M059J (cell line): ENCODE measurements at places on chromosomes 5 and 9. TPM values are rescaled to one million over a fixed set of nuclear protein-coding genes. Genes with fewer than 3 reads are reported as not detected.

FOXI1 gene
- total RNA-seq = not detected in 2 replicates

GMCL2 gene
- not detected in 2 replicates for total RNA-seq

IRX1 gene
- 9.3 and 23.8 TPM in 2 replicates for total RNA-seq

PCDHA1 gene
- 0.05 TPM in 1 of 2 replicates, not detected in the other for total RNA-seq

PLAA gene
- total RNA-seq = 48.4 and 52.7 TPM in 2 replicates

TEX48 gene
- total RNA-seq = not detected in 2 replicates

DHFR gene
- 77.8 and 80.5 TPM in 2 replicates for total RNA-seq

FGF10 gene
- total RNA-seq = not detected in 2 replicates

ADRB2 gene
- total RNA-seq = 6.6 and 8.0 TPM in 2 replicates

FOXD4 gene
- total RNA-seq = 0.05 TPM in 1 of 2 replicates, not detected in the other

CDC20B gene
- not detected in 2 replicates for total RNA-seq

IGIP gene
- total RNA-seq = 1.6 and 1.8 TPM in 2 replicates

PIP5K1B gene
- not detected in 2 replicates for total RNA-seq

TAF11L10 gene
- total RNA-seq = not detected in 2 replicates

- no peak for DNase-seq
These were observed 36.6 kb upstream of the VCAN start for GRCh38 chr5:83434946-83435345.

GRCh38 chr5:36882250-36882649, 5.7 kb downstream of the NIPBL start:
- DNase-seq = no peak

DNA sequence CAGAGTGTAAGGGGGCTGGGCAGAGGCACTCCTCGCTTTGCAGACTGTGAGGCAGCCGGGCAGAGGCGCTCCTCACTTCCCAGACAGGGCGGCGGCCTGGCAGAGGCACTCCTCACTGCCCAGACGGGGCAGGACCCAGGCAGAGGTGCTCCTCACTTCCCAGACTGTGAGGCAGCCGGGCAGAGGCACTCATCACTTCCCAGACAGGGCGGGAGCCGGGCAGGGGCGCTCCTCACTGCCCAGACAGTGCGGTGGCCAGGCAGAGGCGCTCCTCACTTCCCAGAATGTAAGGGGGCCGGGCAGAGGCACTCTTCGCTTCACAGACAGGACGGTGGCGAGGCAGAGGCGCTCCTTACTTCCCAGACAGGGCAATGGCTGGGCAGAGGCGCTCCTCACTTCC, 442.5 kb downstream of the SPATA31D1 start:
- DNase-seq = no peak

DNA sequence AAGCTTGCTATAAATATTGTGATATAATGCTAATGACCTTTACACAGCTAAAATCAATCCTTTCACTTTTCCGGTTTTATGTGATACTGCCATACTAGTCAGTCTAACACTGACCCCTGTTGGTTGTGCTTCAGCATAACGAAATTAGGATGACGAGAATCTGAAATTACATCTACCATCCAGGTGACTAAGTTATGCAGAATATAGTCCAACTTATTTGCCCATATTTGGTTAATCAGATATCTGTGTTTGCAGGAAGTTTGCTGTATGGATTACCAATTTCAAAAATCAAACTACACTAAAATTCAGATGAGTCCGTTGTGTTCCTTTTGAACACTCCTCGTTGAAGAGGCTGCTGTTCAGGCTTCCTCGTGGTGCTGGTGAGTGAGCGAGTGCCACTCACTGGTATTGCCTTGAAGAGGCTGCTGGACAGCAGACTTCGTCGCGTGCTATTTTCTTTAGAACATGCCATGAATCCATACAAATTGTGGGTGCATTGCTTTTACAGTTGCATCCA, 32.5 kb downstream of the TENT4A start:
- peak; percentile 60 for DNase-seq

GRCh38 chr5:162684145-162684544, 616.6 kb downstream of the GABRG2 start:
- no peak for DNase-seq

DNA sequence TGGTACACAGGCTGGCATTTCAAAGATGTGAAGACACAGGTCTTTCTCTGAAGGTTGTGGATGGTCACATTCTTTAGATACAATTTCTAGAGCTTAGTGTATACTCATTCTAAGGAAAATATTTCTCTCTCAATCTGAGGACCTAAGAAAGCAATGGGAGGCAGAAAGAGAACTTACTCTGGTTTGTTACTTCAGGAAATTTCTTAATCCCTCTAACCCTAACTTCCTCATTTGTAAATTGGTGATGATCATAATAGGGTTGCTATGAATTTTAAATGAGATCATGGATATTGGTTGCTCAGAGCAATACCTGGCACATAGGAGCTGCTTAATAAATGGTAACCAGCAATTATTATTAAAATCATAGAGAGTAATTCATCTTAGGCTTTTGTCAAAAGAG, 22.1 kb downstream of the FAM170A start:
- DNase-seq = no peak

- no peak for DNase-seq
These were observed 74.5 kb upstream of the APC start for GRCh38 chr5:112663146-112663545.

GRCh38 chr9:121489344-121489743, 10.3 kb downstream of the GGTA1 start:
- no peak for DNase-seq

- no peak for DNase-seq
These were observed 477.6 kb downstream of the ZSWIM6 start for GRCh38 chr5:61809651-61810050.

DNA sequence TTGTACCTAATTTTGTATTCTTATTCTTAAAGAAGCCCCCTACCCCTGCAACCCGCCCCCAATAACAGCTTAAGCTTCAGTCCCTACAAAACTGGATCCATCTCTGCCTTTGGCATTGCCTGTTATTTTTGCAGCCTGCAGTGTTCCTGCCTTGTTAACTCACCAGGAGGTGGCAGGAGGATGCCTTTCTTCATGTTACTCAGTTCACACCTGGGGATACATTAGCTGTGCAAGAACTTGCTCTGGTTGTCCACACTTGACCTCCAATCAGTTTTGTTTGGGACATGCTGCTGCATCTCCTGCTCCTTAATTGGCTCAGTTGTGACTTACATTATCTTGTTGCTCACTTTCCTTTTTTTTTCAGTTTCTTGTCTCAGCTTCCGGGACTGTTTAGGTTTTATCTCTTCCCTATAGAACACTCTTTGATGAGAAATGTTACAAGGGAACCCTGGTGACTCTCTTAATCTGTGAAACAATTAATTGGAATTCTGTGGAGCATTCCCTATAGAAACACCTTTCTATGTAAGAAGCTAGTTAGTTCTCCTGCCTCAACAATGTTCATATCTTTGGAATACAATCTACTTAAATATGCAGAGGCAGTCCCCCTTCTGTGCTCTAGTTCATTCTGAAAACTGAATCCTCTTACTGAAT, 467.7 kb upstream of the ACO1 start:
- no peak for DNase-seq

- DNase-seq = no peak
These were observed 2.8 kb downstream of the TENT4A start for GRCh38 chr5:6715758-6716628.

DNA sequence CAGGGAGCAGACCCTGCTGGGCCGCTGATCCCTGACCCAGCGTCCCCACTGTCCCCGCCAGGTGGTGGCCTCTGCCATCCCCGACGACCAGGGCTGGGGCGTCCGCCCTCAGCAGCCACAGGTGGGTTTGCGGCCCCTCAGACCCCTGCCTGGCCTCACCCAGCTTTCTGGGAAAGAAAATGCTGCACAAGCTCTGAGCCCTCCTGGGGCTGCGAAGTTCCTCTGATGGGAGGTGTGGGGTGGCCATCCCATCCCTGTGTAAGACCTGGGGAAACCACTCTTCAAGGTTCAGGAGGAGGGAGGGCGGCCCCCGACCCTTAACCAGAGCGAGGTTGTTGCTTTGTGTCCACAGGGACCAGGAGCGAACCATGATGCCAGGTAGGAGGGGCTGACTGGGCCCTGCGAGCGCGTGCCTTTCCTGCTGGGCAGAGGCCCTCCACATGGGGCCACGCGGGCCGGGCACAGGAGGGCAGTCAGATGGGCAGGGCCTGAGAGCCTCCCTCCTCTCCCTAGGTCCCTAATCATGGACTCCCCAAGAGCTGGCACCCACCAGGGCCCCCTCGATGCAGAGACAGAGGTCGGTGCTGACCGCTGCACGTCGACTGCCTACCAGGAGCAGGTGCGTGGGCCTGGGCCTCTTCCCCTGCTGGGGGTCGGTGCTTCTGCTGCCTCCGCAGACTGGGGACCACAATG, 7.7 kb downstream of the NOXA1 start:
- no peak for DNase-seq

DNA sequence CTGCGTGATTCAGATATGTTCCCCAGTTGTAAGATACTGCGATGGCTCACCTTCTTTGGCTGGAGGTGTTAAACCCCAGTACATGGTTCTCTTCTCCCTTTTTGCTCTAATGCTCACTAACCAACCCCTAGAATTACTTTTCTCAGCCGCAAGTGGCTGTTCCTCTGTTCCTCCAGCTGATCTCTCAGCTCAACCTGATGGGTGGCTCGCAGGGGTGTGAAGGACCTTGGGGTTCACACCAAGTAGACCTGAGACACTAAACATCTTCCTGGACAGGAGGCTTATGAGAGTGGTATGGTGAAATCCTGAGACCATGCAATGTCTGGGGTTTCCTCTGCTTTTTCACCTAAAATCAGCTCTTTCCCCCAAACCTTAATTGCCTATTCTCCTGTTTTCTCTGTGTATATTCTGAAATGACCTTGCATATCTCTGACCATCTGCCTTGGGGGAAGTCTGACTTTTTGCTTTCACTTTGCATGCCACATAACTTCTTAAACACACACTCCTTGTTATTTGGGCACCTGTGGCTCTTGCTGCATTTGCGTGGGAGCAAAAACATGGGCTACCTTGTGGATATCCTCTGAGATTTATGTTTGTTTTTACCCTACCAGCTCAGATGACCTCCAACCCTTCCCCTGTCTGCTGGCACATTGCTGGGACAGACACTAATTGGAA, 15.9 kb upstream of the IFNA14 start:
- DNase-seq = no peak

DNA sequence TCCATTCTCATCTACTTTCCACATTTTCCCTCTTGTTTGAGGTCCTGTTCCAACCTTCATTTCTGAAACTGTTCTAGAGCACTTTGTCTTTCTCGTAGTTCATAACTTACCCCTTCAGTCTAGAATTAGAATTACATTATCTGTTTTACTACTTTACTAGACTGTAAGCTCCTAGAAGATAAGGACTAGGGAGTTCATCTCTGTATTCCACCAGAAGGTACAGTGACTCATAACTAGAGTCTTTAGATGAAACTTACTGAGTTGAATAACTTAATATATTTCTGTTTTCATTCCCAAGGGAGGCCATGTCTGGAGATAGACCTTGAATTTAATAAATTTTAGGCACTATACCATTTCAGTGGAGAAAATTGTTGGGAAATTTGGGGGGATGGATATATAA, 38.7 kb downstream of the G3BP1 start:
- DNase-seq = no peak

- DNase-seq = no peak
These were observed 5.8 kb downstream of the ANXA6 start for GRCh38 chr5:151151793-151152192.

GRCh38 chr9:35661756-35662350, 3.1 kb downstream of the ARHGEF39 start:
- DNase-seq = no peak

DNA sequence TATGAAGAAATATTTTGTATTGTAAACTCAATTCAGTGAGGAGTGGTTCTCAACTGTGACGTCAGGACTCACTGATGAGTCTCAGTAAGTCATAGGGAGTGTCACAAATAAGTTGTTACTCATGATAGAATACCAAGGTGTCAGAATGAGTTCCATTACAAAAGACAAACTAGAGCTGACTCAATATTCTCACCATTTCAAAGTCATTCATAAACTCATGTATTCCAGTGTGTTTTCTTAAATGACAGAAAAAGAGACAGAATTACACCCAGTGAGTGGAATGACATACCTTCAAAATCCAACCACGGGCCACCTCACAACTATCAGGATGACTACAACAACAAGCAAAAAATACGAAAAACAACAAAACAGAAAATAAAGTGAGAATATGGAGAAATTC, 321.5 kb downstream of the ENC1 start:
- DNase-seq = peak; percentile 56

- DNase-seq = peak; percentile 35
These were observed 53.5 kb upstream of the TJP2 start for GRCh38 chr9:69120380-69121154.

DNA sequence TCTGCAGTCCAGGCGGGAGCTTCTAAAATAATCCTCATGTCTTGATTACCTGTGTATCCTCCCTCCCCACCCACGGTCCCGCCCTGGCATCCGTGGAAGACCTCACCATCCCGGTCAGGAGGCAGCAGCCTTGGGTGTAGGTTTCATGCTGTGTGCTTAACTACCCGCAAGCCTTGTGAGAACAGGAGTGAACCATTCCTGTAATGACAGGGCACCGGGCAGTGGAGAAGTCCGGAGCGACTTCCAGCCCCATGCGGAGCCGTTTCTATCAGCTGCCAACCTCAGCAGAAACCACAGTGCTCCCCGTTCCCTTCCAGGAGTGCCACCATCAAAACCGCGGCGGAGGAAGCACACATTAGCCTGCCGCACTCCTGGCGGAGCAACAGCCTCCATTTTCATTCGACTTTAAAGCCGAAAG, 123.5 kb upstream of the LMX1B start:
- peak; percentile 32 for DNase-seq

- DNase-seq = peak; percentile 85
These were observed 16.2 kb downstream of the QSOX2 start for GRCh38 chr9:136229096-136230065.

GRCh38 chr5:103166706-103167105, 46.6 kb downstream of the PPIP5K2 start:
- DNase-seq = no peak

GRCh38 chr5:58548068-58548467, 34.8 kb upstream of the RAB3C start:
- DNase-seq = no peak

DNA sequence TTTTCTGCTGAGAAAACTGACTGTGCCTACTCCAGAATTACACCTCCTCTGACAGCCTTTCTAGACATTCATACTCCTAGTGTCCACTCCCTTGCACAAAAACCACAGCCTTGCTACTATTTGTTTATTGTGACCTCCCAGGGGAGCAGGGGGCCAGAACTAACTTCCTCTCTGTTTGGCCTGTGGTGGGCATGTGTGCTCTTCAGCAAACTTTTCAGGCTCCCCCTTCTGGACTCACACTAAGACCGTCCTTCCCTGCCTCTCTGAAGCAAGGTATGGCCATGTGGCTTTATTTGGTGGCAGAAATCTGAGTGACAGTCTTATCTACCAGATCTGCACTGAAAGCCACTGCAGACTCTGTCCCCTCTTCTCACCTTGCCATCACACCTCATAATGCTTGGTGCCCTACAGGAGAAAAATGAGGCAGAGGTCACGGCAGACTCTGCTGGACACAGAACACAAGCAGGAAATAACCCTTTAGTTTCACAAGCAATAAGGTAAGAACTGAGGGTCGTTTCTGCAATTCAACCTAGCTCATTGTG, 28.2 kb downstream of the LIFR start:
- DNase-seq = peak; percentile 17
